ENCODE measurements at places on chromosomes 13 and 19. TPM values are rescaled to one million over a fixed set of nuclear protein-coding genes. Genes with fewer than 3 reads are reported as not detected.

The ACER1 gene
- total RNA-seq = not detected

- DNase-seq = no peak
Observed at GRCh38 chr13:101930331-101930730, 471.5 kb downstream of the FGF14 start.

DNA sequence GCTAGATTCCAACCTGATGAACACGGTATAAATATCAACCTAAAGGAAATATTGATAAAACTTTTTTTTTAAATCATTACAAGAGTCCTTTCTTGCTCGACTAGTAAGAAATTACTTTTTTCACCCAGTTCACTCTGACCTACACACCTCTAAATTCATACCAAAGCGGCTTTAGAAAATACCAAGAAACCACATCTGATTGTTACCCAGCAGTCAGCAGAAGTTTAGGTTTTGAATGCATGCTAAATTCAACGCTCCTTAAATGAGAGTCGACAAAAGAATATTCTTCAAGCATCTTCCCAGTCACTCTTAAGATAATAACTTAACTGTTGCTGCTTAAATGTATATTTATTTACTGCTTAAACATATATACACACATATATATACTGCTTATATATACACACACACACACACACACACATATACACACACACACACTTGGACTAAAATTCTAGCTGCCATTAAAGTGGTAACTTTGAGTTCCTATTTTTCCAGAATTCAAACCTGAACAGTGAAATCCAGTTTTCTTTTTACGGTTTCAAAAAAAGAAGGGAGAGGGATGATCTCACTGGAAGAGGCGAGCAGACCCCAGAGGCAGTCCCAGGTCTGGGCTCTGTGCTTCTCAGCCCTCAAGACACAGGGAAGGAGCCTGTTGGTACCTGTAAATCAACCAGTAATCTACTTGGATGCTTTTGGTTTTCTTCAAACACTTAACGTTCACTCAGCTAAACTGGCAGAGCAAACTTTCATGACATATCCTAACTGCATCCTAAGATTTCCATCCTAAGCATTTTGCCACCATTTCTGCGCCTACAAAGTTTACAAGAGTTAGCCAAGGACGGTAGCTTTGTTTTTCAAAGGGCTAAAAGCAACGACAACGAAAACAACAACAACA, 1.7 kb downstream of the STK24 start:
- DNase-seq = no peak

GRCh38 chr19:38290631-38291147, 13.4 kb upstream of the C19orf33 start:
- DNase-seq = peak; percentile 78

DNA sequence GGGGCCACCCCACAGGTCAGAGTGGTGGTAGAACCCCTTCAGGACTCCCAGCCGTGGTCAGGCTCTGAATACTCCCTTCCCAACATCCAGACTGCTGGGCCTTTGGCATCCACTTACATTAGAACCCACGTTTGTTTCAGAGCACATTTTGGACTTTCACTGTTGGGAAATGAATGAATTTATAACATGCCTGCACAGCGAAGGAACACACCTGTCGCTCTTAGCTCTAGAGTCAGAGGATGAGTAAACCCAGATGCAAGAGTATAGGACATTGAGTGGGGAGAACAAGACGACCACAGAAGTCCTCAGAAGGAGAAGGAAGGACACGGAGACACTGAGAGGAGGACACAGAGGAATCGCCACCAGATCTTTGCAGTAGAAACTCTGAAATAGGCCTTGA, 30.9 kb downstream of the SHISA2 start:
- no peak for DNase-seq

DNA sequence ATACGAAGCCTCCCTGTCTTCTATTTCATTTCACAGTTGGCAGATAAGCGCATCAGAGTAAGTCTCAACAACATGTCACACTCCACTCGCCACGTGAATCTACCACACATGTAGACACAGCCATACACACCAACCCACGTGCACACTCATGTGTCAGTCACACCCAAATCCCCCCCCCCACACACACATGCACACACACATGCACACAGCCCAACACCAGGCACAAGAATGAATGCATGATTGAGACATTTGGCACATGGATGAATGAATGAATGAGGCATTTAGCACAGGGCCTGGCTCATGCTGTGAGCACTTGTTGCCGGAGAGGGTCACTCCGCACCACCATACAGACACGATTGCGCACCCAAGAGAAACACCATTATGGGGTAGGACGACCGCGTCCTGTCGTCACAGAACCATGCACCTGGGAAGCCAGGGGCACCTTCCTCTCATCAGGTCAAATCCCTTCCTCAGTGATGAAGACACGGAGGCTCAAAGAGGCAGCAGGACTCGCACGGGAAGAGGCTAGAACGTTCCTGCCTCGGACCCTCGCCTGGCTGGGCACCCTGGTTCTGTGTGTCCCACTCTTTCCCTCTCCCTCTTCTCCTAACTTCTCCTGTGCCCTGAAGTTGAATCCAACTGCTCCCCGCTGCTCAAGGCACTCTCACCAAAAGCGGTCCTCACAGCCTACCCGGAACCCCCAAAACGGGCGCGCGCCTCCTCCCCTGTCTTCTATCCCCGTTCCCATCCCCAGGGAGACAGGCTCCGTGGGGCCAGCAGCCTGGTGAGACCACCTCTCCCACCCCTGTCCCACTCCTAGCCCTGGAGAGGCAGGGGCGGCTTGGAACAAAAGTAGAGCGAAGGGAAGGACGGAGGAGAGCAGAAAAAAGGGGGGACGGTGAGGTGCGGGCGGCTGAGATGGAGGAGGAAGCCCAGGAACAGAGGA, 1.3 kb downstream of the MEIS3 start:
- DNase-seq = no peak

DNA sequence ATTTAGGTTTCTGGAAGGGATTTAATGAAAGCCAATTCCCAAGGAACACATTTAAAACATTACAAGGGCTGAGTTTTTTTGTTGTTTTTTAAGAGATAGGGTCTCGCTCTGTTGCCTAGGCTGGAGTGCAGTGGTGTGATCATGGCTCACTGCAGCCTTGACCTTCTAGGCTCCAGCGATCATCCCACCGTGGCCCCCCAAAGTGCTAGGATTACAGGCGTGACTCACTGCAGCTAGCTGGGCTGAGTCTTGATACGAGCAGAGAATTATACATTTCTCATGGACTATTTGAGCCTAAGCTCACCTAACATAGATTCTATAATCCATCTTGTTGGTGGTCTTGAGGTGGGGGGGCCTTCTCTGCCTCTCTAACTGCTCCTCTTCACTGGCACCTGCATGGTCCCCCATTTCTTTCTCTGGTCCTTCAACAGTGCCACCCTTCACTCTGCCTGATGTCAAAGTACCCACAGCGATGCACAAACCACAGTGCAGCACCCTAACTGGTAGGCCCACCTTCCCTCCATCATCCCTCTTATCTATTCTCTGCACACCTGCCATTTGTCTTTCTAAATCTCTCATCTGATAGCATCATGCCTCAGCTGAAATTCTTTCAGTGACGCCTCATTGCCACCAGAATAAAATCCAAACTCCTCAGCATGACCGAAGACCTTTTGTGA, 37.4 kb downstream of the DOCK9 start:
- DNase-seq = no peak

- no peak for DNase-seq
Observed at GRCh38 chr19:46886546-46887239, 25.9 kb downstream of the ARHGAP35 start.

DNA sequence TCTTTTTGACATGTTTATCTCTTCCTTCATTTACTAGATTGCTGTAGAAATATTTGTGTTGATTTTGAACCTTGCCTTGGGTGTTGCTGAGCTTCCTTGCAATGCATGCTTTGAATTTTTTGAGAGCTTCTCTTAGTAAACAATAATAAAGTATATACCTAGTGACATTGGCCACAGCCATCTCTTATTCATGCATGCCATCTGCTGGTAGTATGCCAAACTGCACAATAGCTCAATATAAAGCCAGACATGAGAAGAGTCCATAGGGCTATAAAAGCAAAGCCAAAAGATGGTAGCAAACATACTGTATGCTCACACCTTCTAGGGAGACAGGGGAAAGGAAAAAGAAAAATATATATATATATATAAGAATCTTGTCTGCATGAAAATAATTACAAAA, 18.9 kb upstream of the ZSCAN5A start:
- peak; percentile 18 for DNase-seq

The TICAM1 gene
- total RNA-seq = 7.4 TPM

The WDR88 gene
- not detected for total RNA-seq

- no peak for DNase-seq
Observed at GRCh38 chr13:99299256-99299919, 7.8 kb downstream of the GPR183 start.

DNA sequence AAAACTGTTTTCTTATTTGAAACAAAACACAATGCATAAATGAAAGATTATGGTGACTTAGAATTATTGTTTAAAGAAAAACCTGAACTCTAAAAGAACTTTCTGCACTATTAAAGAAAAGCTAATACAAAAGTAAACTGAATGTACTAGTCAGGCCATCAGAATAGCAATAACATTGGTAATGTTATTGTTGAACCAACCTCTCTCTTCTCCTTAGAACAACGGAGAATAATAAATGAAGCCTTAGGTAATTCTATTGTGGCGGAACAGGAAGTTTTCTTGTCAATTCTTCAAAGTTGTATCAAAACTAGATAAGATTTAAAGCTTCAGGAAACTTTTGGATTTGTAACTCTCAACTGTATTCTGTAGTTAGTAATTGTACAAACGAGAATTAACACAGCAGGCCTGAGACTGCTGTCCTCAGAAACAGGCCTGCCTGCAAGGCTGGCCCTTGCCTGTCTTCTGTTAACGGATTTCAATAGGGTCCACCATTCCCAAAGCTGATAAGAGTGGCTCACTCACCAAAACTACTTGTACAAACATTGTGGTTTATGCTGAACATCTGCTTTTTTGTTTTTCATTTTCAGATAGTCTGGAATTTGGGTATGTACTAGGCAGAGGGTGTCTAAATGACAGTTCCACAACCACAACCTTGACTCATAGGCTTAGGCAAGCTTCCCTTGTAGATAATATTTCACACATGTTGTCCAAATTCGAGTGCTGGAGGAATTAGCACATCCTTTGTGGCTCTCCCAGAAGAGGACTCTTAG, 825.8 kb downstream of the GPC5 start:
- DNase-seq = no peak

The ICAM4 gene
- total RNA-seq = not detected

DNA sequence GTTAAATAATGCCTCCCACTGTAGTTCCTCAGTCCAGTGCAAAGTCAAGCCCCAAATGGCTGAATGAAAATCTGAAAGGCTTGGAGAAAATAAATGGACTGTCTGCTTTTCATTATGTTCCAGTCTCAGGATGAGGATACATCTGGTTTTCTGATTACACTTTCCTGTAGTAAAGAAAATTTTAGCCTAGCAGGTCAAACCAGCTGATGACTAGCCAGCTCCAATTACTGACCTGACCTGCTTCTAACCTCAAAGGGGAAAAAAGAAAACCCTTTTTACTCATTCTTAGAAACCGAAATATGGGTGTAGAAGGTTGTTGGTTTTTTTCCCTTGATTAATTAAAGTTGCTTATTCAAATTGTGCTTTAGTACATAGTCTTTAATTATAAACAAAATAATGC, 418.4 kb downstream of the EFNB2 start:
- no peak for DNase-seq

The MYO1F gene
- total RNA-seq = 0.06 TPM

DNA sequence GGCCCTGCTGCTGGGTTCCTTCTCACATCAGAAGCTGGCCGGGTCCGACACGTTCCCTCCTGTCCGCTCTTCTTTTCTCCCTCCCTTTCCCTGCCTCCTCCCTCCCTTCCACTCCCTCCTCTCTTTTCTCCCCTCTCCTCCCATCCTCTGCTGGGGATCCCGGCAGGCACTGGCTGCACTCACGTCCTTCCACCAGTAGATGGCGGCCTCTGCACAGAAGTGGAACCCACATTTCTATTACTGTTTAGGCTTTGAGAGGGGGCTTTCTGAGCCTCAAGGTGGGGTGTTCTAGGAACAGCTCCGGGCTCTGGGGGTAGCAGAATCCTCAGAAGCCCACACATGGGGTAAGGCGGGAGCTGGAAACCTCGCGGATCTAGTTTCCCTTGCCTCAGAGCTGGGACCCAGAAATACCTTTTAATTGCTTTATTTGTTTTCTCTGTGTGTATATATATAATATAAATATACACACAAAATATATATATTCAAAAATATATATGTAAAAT, 294.2 kb downstream of the ZNF536 start:
- DNase-seq = no peak

- no peak for DNase-seq
Observed at GRCh38 chr19:41626877-41627276, at the start of gene CEACAM4. Gene CEACAM4 (minus strand): TSS chr19:41627074. CDS start chr19:41626963, 111 bp downstream.

GRCh38 chr13:66344805-66345517, 885.2 kb downstream of the PCDH9 start:
- no peak for DNase-seq

- no peak for DNase-seq
Observed at GRCh38 chr13:110714797-110715394, 1.4 kb downstream of the ING1 start.

- DNase-seq = no peak
Observed at GRCh38 chr13:106163426-106163825, 372.0 kb downstream of the EFNB2 start.

- DNase-seq = no peak
Observed at GRCh38 chr19:38250821-38251563, 5.2 kb downstream of the PPP1R14A start.

GRCh38 chr13:100510208-100510957, 78.2 kb downstream of the GGACT start:
- no peak for DNase-seq

The ZNF546 gene
- total RNA-seq = 0.17 TPM

DNA sequence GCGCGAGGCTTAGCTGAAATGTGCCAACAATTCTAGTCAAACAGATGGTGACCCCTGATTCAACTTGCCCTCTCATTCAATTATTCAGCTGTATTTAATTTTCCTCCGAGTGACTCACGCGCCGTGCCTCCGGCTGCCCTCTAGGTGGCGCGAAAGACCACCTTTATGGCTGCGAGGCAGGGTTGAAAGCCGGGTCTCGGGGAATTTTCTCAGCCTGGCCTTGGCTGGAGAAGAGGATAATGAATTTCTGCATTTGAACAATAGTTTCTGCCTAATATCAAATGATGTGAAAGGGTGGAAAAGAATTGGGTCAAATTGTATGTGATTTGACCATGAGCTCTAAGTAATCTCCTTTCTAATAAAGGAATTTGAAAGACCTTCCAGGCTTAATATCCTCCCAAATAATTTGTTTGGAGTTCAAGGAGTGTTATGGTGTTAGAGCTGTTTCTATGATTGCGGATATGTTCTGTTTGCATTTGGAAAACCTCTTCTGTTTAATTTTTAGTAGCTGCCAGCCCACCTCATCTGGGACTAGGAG, 310.9 kb downstream of the ZNF536 start:
- DNase-seq = no peak

- no peak for DNase-seq
Observed at GRCh38 chr19:43638995-43639518, 593 bp downstream of the CADM4 start.

The UBL5 gene
- 748 TPM for total RNA-seq

The SPATA13 gene
- total RNA-seq = 12.1 TPM

- peak; percentile 32 for DNase-seq
Observed at GRCh38 chr19:6273701-6274601, 5.8 kb downstream of the MLLT1 start.

DNA sequence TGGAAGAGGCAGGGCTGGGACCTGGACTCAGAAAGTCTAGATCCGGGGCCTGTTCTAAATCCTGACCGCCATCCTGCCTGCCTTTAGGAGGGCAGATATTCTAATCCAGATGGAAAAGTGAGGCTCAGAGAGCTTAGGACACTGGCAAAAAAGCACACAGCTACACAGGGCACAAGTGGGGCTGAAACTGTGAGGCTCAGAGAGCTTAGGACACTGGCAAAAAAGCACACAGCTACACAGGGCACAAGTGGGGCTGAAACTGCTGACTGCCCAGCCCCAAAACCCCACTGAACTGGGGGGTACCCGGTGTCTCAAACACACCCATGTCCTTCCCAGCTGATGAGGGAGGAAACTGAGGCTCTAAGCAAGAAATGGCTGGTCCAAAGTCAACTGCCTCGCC, 2.0 kb downstream of the AKT1S1 start:
- no peak for DNase-seq

Measured in epithelial cell of proximal tubule (primary cell).